ENCODE measurements at places on chromosomes 11 and 22. TPM values are rescaled to one million over a fixed set of nuclear protein-coding genes. Genes with fewer than 3 reads are reported as not detected.

DNA sequence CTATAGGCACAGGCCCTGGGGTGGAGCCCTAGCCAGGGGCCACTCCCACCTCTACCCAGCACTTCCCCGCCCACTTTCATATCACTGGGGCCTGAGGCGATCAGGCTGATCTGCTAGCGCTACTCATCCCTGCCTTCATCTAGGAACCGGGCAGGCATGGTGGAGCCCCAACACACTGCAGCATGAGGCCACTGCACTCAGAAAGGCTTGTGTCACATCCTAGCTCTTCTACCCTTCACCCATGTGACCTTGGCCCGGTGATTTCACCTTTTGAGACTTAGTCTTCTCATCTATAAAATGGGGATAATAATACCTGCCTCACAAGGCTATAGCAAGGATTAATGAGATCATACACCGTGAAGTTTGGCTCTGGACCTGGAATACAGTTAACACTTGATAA is 18.1 kb upstream of the GDPD5 start:
- DNase-seq: no peak

BIK gene
- 1.2 TPM for polyA plus RNA-seq

- DNase-seq: no peak
These were observed 21.9 kb upstream of the QSER1 start for GRCh38 chr11:32870676-32871075.

C22orf31 gene
- 0.76 TPM for polyA plus RNA-seq

KCNJ1 gene
- 69.9 TPM for polyA plus RNA-seq

DNA sequence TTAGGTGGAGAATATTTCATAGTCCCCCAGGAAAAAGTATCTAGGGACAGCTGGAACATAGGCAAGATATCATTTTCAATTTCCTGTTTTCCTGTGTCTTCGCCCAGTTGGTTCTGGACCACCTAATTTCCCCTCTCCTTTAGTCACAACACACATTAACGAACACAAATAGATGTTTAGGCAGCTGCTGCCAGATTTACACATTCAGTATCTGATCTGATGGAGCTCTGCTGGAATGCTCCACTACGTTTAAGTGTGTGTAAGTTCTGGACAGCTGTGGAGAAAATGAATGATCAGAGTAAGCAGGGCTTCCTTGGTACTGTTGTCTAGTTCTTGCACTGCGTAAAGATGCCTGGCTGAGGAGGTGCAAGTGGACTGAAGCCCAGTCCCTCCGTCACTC is 36.1 kb upstream of the CLPB start:
- no peak for DNase-seq

GRCh38 chr22:28358312-28358711 is 321.3 kb downstream of the TTC28 start:
- DNase-seq: no peak

P2RY2 gene
- polyA plus RNA-seq: 0.93 TPM

DNA sequence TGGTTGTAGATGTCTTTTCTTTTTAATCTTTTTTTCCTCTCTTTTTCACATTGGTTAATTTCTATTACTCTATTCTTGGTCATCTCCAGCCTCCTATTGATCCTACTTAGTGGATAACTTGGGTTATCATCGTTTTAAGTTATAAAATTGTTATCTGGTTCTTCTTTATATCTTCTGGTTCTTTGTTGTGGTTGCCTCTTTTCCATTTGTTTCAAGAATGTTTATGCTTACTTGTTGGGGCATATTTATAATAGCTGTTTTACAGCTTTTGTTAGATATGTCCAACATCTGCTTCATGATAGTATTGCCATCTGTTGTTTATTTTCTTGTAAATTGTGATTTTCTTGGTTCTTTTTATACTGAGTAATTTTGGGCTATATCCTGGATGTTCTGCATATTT is 1429.6 kb downstream of the TBC1D22A start:
- DNase-seq: no peak

GLYATL1 gene
- polyA plus RNA-seq: 182 TPM

CCDC87 gene
- 0.37 TPM for polyA plus RNA-seq

GRCh38 chr11:7306900-7307299 is 55.2 kb downstream of the SYT9 start:
- DNase-seq: no peak

- no peak for DNase-seq
These were observed 91.2 kb upstream of the CSNK2A3 start for GRCh38 chr11:11444027-11444803.

- no peak for DNase-seq
These were observed 60.5 kb upstream of the SHISAL1 start for GRCh38 chr22:44373234-44373633.

GRCh38 chr11:111540937-111541253 is 375 bp downstream of the LAYN start:
- DNase-seq: peak; percentile 14

HTR3A gene
- 0.11 TPM for polyA plus RNA-seq

MRGPRX1 gene
- polyA plus RNA-seq: not detected

GRCh38 chr11:90241414-90241813 is 18.6 kb upstream of the CHORDC1 start:
- DNase-seq: no peak

DNA sequence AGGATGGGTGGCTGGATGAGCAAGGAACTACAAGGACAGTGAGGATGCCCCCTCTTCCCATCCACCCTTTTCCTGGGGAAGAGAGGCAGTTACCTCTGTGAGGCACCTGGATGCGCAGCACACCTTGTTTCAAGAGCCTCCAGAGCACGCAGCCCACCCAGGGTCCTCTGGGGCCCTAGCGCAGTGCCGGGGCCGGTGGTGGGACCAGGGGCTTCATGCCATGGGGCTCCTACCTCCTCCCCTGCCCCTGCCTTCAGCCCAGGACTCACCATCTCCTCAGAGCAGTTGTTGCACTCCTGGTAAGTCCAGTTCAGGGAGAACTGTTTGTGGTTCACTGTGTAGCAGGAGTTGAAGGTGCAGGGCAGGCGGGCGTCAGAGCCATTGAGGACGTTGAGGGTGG is 8.1 kb downstream of the SCN2B start:
- no peak for DNase-seq

DNA sequence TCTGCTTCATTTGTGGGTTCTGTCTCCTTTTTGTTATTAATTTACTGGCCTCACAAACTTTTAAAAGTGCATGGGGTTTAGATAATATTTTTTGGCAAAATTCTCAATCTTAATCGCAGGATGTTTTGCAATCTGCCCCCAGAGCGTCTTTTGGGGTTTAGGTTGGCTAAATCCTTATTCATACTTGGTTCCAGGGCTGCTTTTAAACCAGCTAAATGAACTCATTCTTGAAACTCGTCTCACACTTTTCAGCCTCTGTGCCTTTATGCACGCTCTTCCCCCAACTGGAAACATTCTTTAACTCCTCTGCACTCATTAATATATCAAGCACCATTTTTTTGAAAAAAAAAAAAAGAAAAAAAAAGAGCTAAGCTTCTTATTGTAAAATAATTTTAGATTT is 131.7 kb downstream of the KIF18A start:
- no peak for DNase-seq
